CD4-positive, CD25-positive, alpha-beta regulatory T cell (primary cell): ENCODE measurements at places on chromosomes 7 and 10. TPM values are rescaled to one million over a fixed set of nuclear protein-coding genes. Genes with fewer than 3 reads are reported as not detected.

GRCh38 chr10:11076221-11076620 is 58.5 kb downstream of the CELF2 start:
- no peak for DNase-seq

- no peak for DNase-seq
Observed at GRCh38 chr7:6166443-6166891, 106.0 kb downstream of the CYTH3 start.

DNA sequence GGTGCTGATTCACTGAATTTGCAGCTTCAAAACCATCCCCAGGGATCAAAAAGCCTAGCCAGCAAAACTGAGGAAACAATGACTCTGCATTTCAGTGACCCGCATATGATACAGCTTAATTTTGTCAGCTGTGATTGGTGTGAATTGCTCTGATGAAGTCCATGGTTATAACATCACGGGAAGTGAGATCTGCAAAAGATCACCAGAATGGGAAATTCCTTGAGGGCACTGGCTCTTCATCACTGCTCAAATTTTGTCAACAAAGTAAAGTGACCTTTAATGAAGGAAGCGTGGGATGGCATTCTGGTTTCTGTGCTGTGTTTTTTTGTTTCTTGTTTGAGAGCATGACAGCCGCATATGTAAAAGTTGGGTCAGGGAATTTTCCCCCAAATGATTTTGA is 745.9 kb downstream of the GATA3 start:
- no peak for DNase-seq

- no peak for DNase-seq
Observed at GRCh38 chr7:24241206-24241605, 42.8 kb upstream of the NPY start.

GRCh38 chr10:64529003-64529350 is 1007.8 kb downstream of the REEP3 start:
- DNase-seq = no peak

DNA sequence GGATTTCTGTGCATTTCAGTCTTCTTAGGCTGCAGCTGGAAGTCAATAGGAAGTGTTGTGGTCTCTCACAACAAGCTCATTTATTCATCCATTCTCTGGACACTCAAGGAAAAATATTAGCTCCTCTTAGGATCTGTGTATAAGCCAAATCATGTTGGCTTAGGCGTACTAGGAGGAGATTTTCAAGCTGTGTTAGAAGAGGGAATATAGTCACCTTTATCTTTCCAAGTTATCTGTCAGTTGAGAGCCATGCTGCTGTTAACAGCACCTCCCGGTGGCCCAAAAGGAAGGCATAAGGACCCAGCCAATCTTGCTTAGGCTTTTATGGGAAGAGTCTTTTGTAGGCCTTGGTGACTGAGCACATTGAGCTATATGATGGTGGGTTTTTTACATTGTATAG is 220.0 kb downstream of the LRMDA start:
- no peak for DNase-seq

GRCh38 chr10:12438919-12439692 is 89.8 kb downstream of the CAMK1D start:
- DNase-seq = no peak

DNA sequence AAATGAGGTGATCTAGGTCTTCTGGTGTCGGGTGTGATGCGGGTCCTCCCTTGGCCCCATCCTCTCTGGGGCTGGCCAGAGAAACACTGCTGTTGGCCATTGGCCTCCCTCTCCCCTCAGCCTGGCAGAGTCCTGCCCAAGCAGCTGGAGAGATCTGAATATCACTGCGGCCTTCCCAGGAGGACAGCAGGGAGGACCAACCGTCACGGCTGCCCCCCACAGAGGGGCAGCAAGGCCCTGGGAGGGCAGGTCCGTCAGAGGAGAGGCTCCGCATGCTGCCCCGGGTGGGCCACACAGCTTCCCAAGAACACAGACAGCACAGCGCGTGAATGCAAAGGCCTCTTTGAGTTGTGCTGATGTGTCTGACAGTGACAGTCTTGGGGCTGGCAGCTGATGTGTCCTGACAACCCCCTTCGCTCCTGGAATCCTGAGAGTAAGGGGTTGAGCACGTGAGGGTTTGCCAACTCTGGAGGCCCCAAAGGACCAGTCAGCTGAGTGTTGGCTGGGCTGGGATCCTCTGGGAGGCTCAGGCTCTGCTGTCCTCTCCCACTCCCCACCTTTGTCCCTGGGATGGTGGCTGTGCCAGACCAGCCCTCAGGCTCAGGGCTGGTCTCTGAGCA is 132.5 kb upstream of the UNC5B start:
- DNase-seq = no peak

The NUDT13 gene
- 1.8 TPM for total RNA-seq

DNA sequence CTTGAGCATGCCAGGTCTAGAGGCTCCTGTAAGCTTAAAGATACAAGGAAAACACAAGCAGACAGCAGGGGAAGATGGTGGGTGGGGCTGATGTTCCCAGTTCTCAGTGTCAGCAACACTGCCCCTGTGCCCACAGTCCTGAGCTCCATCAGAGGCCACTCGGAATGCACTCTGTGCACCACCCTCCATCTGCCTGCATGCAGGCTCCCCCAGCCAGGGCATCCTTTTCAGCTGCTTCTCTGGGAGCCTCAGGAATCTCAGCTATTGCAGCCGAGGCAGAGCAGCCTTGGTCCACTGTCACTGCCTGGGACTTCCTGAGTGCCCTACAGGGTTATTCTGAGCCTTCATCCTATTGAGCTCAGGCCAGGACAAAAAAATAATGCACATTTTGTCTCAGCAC is 22.2 kb downstream of the LBX1 start:
- no peak for DNase-seq

- DNase-seq = no peak
Observed at GRCh38 chr10:129517680-129518057, 50.6 kb downstream of the MGMT start.

DNA sequence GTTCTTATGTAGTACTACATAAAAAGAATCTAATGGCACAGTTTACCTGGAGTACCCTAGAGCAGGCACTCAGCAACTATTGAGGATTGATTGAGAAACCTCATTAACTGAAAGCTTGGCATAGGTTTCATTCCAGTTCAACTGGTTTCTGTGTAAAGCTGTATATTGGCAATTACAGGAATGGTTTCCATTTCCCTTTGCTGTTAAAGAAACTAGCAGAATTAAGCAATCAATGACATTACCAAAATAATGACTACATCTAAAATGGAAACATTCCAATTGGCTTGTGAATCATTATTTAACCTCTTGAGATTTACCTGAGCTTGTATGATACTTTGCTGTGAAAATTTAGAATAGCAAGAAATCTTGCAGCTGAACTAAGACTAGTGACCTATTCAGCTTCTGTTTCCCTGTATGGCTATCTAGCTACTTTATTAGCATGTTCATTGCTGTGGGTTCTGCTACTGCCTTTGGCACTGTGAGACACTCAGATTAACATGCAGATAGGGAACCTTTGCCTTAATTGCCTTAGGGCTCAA is 33.5 kb upstream of the CADPS2 start:
- no peak for DNase-seq

The ITGB8 gene
- total RNA-seq = 2.1 TPM

- DNase-seq = no peak
Observed at GRCh38 chr7:83850941-83851340, 202.0 kb upstream of the SEMA3E start.

The HOXA6 gene
- not detected for total RNA-seq

DNA sequence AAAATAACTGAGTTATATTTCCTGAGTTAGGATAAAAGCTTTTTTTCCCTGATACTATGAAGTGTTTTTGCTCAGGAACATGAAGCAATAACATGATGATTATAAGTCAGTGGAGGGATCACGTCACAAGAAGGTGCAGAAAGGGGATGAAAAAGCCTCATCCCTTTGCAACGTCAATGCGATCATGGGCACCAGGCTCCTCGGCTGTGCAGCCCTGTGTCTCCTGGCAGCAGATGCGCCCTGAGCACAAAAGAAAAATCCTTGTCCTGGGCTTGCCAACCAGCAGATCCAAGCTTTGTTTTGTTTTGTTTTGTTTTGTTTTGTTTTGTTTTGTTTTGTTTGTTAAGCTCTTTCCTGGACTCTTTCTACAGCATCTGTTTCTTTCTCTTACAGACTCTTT is 103.5 kb upstream of the PRSS1 start:
- DNase-seq = no peak

DNA sequence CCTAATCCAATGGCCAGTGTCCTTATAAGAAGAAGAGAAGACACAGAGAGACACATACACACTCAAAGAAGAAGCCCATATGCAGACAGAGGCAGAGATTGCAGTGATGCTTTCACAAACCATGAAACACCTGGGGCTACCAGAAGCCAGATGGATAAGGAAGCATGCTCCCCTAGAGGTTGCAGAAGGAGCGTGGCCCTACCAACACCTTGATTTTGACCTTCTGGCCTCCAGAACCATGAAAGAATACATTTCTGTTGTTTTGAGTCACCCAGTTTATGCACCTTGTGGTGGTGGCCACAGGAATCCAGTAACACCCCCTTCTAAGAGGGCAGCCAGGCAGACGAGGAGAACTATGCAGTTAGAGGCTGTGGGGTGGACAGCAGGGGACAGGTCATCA is 43.5 kb downstream of the AOC1 start:
- no peak for DNase-seq

The STK32C gene
- 6.6 TPM for total RNA-seq

The TFEC gene
- 1.0 TPM for total RNA-seq

The HTR5A gene
- not detected for total RNA-seq

GRCh38 chr7:96664793-96665192 is 44.9 kb downstream of the SEM1 start:
- no peak for DNase-seq

GRCh38 chr7:36746347-36746746 is 22.1 kb upstream of the AOAH start:
- DNase-seq = no peak

DNA sequence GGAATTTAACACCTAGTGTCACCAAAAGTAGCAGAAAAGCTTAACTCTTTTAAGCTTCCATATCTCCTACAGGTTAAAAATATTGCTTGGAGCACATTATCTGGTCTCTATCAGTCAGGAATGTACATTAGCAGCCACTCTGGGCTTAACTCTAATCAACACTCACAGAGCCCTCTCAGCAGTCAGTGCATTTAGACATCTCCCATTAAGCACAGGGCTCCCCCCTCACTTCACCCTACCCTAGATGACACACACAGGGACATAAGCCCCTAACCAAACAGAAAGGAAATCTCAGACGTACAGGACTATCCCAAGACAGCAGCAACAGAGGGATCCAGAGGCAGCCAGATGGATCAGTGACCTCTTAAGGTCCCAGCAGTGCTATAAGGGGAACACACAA is 26.4 kb downstream of the FBXW4 start:
- no peak for DNase-seq

- DNase-seq = no peak
Observed at GRCh38 chr7:74306004-74306729, 17.0 kb downstream of the CLIP2 start.

DNA sequence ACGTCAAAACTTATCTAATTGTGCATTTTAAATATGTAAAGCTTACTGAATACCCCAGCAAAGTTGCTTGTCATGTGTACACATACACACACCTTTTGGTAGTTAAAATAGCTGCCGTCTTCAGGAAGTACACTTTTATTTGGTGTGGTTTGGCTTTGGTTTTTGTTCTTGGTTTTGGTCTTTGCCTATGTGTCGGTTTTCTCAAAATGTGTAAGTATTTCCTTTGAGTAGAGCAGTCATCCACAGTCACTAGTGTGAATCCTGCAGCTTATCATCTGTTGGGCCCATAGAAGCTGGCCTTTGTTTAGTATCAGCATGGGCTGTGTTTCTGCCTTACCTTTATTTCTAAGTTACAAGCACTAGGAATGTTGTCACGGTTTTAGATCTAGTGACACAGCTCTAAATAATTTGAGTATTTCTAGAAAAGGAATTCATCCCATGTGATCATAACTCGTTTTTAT is 35.3 kb downstream of the NET1 start:
- no peak for DNase-seq

- no peak for DNase-seq
Observed at GRCh38 chr7:55185941-55186609, 167.3 kb downstream of the EGFR start.

DNA sequence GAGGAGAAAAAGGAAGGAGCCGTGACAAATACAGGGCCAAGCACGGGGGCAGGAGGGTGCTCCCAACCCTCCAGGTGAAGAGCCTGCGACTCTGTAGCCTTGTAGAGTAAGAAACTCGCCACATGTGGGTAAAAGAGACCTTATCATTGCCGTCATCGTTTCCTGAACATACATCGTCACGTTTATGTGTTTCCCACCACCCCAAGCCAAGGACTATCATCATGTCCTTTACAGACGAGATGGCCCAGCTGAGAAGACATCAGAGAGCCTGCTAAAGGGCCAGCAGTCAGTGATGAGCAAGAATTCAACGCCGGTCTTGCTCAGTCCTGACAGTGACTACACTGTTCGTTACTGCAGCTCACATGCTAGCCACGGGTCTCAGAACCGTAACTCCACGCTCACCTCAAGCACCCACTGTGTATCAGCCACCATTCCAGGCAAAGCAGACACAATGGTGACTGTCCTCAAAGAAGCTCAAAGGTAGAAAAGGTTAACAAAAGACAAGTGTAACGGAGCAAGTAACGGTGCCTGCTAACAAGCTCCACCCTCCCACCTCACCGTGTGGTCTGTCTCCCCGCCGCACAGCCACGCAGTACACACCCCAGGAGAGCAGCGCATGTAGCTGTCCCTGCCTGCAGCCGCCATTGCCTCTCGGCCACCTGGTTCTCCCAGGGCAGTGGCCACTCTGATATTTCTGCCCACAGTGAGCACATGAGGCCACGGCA is 147.8 kb downstream of the MAD1L1 start:
- no peak for DNase-seq

GRCh38 chr10:33152146-33152545 is 182.3 kb downstream of the NRP1 start:
- no peak for DNase-seq

DNA sequence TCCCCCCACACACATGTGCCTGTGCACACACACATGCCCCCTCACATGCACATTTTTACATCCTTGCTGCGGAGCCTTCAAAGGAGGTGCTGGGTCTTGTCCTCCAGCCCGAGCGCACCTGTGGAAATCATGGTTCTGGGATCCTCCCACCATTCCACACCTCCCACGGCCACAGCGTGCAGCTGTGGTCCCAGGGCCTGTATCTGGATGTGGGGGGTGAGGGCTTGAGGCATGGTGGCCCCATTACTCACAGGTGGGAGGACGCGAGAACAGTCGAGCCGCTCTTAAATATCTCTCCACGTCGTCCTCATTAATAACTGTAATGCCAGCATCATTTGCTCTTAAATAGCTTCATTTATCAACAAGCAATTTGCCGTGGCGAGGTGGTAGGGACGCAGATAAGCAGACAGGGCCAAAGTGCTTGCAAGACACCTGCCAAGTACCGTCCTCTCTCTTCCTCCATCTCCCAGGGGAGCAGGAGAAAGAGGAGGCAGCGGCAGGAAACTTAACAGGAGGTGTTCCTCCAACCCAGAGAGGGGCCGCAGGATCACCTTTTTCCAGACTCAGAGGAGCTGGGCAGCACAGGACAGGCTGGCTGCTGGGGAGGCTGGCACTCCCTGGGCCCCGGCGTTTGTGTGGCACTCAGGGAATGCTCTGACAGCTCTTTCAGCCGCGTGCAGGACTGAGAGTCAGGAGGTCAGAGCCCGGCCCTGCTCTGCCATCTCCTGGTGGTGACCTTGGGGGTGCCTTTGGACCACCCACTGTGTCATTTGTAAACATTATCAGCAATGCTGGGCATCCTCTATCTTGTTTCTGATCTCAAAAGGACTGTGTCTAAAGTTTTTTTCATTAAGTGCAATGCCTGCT is 87.4 kb downstream of the CDH23 start:
- DNase-seq = no peak
